ENCODE measurements at places on chromosomes 4 and X.
A peak's percentile ranks its signal among the peaks of the same experiment; 100 is the strongest.

- DNase-seq = no peak
These were observed 155.8 kb upstream of the IGFBP7 start for GRCh38 chr4:57265831-57266582.

DNA sequence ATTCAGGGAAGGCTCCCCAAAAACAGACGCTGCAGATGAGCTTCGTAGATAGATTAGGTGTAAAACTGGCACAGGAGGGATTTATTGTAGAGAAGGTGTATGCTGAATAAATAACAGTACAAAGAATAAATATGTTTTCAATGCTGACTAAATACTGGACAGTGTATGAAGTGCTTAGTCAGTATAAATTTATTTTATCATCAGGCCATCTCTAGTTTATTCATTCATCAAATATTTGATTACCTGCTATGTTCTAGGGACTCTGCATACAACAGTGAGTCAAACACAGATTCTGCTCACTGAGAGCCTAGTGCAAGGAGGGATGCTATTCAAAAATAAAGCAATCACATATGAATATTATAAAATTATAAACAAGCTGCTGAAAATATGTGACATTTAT, 63.6 kb upstream of the TSPAN5 start:
- DNase-seq = no peak

DNA sequence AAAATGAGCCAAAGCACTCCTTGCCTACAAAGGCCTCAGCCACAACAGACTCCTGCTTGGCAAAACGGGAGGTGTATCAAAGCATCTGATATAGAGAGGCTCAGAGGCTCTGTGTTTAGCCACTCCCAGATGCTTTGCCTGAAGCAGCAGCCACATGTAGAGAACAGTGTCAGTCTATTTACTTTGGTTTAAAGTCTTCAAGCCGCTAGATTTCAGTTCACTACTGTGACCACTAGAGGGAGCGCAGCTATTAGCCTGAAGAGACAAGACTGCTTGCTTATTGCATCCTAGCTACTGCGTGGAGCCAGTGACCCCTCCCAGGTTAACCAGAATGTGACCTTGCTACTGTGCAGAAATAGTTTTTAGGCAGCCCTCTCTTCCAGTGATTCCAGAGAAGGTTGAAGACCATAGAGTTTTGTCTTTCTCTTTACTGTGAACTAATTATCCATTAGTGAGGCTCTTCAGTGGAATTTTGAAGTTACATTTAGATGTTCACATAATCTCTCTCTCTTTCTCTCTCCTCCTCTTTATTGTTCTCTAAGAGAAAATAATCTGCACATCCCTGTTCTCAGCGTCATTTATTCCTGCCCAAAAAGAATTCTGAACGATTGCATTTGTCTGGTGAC, 39.3 kb downstream of the BMP3 start:
- DNase-seq = peak; percentile 9

DNA sequence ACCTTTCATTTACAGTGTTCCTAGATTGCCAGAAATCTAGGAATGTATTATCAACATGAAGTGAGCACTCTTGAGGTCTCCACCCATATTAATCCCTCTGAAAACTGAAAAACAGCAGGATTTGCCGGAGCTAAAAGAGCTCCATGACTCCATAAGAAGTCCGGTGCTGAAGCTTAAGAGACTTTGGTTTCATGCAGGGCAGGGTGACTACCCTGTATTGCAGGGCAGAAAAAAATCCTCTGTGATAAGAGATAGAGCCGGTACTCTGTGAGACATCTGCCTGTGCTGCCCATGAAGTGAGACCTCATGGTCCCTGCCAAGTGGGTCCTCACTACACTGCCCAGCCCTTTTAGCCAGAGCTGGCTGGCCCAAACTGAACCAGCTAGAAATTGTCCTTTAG, 127.2 kb upstream of the NPY2R start:
- no peak for DNase-seq

GRCh38 chr4:28241021-28241420, 1380.4 kb downstream of the STIM2 start:
- DNase-seq = no peak

DNA sequence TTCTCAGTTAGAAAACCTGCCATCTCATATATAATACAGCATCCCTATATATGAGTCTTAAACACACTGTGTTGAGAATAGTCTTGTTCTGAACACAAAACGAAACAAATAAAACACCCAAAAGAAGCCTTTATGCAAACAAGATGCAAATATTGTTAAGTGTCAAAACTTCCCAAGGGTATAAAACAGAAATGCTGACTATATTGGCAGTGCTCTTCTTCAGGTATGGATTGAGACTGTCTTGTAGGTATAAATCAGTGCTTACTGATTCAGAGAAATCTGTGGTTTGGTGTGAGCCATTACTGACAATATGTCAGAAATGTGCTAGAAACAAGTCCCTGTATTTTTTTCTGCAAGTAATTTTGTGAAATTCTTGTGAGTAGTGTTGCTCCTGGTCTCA, 82.8 kb upstream of the CTSO start:
- no peak for DNase-seq

DNA sequence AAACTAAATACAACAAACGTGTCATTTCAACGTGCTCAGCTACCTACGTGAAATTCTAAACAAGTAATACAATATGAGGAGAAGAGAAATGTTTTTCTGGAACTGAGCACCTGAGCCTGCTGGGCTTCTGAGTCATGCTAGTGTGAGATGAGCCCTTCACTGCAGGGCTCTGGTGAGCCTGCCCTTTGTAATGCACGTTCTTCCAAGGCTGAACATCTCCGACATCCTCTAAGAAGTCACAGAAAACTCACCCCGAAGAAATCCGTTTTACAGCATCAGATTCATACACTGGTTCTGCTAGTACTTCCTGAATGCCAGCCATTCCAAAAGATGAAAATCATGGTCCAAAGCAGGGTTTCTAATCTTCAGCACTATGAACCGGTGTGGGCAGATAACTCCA, 157.1 kb downstream of the AMELX start:
- DNase-seq = no peak

DNA sequence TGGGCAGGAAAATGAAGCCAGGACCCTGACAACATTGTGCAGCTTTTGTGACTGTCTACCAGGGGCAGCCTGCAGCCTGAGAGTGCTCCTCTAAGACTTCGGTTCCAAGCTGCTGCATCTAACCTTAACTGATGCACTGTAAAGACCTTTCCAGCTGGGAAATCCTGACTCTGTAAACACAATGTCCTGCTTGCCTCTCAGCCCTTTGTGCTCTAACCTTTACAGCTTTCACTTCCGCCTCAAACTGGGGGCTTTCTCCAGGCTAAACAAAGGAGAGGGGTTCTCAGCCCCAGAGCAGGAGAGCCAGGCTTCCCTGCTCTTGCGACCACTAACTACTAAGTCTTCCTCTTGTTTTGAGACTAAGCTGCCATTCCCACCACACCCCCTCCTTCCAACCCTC, 19.3 kb upstream of the RASL11B start:
- DNase-seq = no peak

DNA sequence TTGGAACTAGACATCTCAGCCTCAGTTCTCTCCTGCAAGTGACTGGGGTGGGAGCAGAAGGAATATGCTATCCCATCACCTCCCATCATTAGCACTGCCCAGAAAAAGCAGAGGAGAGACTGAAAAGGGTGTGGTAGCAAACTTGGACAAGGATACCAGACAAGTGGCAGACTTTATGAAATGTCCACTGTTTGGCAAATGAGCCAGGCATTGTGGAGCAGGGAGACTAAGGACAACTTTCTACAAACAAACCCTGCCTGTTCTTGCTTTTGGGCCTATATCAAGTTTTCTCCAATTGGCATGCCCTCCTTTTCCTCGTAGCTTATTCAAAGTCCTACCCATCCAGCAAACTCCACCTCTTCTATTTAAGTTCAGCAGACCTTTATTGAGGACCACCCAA, 41.6 kb downstream of the ZCCHC12 start:
- DNase-seq = no peak

DNA sequence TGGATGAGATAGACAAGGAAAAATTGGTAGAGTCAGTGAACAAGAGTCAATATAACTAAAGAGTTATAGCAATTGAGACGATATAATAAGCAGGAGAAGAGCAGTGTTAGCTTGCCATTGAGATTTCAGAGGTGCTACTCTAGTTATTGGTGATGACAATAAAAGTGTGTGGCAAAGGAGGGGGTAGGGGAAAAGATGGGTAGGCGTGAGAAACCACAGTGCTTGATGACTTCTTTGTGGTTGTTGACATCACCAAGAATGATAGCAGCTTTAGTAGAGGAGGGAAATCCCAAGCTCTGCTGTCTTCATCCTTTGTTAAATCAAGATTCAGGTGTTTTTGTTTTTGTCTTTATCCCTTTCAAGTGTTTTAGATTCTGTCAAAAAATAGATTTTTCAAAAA, 179.9 kb upstream of the PPP3CA start:
- peak; percentile 35 for DNase-seq

DNA sequence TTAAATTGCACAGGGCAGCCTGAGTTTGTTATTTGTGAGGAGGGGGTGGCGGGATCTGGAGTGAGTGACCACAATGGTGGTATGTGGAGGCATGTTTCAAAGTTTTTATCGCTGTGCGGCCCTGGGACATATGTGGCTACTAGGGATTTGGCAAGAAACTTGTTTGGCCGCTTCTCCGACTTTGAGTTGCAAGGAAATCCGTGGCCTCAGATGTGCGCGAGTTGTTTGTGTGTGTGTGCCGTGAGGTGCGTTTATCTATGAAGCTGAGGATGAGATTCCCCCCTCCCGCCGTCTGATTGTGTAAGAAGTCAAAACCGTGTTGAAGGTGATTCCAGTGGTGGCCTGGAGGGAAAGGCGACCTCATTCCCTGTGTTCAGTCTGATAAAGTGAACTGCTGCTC, 1.4 kb downstream of the JADE3 start:
- DNase-seq = no peak

GRCh38 chrX:120316587-120317283, 5.5 kb upstream of the TMEM255A start:
- DNase-seq = no peak

GRCh38 chr4:54274795-54275665, 45.9 kb downstream of the PDGFRA start:
- no peak for DNase-seq

GRCh38 chr4:73853246-73853704, at the start of gene PF4V1:
Gene PF4V1, plus strand, starts transcription at chr4:73853296. Its CDS starts 67 bp downstream, at chr4:73853363.
- no peak for DNase-seq

- DNase-seq = no peak
These were observed 32.2 kb downstream of the PSAPL1 start for GRCh38 chr4:7402526-7402925.

DNA sequence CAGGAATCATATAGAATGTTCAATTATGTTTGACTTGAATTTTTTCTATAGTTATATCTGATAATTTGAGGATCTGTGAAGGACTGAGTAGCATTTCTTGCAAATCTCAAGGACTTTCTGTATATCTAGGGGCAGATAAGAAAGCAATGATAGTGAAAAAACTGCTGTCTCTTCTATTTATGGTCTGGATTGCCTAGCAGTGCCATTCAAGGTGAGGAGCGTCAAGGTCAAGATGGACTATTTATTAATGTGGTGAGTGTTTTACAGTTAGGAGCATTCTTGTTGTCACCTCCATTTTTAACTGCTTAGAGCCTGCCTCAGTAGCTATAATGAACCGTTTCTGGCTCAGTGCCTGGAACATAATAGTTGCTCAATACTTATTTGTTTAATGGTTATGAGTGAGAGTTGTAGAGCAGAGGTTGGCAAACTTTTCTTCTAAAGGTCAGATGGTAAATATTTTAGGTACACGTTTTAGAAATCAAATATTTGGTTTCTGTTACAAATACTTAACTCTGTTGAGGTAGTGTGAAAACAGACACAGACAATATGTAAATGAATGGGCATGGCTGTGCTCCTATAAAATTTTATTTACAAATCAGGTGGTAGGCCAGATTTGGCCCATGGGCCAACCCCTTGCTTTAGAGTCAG, 523.2 kb upstream of the IGFBP7 start:
- DNase-seq = no peak

- no peak for DNase-seq
These were observed 78.9 kb downstream of the STARD8 start for GRCh38 chrX:68726366-68726765.

DNA sequence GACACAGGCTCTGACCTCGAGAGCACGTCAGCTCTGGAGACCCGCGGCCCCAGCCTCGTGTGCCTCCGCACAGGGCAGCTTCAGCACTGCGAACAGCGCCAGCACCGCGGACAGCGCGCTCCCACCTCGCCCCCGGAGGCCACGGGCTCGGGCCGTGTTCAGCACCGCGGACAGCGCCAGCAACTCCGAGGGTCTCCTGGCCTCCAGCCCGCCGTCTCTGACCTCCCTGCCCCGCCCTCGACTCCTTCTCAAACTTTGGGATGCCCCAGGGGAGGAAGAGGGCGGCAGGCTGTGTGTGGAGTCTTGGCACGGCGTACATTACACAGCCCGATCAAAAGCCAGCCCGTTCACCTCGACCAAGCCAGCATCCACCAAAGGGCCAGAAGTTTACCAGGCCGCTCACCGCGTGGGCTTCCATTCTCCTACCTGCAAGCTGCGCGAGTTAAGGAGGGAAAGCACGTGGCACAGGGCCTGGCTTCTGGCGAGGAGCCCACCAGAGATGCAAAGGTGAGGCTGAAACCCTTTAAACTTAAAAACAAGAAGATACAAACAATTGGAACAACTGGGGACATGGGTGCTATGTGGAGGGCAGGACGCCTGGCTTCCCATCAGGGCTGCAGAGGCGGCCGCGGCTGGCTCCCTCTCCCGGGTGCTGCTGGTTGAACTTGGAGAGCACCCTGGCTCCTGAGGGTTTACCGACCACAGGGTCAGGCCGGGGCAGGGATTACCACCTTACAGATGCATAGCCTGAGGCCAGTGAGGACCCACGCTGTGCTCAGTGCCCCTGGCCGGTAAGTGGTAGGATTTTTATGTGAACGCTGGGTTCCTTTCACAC, 4.5 kb upstream of the NKX1-1 start:
- no peak for DNase-seq

DNA sequence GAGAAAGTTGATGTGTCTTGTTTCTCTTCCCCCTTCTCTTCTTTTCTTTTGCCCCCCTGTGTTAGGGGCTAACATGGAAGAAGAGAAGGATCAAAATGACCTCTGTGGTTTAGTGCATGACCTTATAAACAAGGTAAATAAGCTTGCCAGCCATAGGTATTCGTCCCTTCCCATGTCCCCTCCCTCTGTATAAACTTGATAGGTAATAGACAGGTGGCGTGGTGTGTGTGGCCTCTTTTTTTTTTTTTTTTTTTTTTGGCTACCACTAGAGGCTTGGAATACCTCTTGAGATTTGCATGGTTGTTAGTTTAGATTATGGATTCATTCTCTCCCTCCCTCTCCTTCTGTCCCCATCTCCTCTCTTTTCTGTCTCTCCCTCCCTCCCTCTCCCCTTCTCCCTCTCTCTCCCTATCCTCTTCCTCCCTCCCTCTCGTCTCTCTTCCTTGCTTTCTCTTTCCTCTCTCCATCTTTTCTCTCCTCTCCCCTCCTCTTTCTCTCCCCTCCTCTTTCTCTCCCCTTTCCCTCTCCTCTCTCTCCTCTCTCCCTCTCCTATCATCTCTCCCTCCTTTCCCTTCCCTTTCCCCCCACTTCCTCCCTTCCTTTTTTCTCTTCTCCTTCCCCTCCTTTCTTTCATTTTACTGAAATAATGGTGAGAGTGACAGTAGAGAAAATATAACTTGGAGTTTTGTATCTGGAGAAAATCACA, 134.4 kb downstream of the AFF1 start:
- no peak for DNase-seq

GRCh38 chr4:7979652-7979968, 39.9 kb upstream of the AFAP1 start:
- no peak for DNase-seq
